ENCODE measurements at places on chromosomes 11 and 22.

- DNase-seq, result no peak
These were observed 138.1 kb downstream of the SHANK2 start for GRCh38 chr11:71114124-71114851.

DNA sequence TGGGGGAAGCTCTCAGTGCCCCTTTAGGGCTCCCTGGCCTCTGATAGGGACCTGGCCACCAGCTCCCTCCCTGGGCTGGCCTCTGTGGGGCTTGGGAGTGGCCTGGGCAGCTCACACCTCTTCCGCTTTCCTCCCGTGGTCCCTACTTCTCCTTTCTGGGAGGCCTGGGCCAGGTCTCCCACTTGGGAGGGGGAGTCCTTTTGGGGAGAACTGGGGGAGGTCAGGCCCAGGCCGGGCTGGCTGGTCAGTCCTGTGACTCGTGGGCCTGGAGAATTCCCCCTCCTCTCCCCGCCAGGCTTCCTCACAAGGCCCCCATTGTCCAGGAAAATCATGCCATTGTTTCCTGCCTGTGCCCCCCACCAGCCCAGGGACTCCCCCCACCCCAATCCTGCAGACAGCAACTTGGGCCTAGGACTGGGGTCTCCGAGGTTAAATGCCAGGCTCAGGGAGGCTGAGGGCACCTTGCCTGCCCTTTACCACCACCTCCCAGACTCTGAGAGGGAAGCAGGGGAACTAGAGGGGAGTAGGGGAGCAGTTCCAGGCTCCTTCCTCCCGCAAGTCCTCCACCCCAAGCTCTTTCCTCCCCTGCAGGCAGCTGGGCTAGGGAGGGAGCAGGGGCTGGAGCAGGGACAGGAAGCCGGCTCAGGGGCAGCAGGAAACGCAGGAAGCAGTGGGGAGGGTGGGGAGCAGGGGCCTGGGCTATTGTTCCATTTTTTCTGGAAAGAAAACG is 2.8 kb downstream of the MAP3K11 start:
- DNase-seq, result no peak

DNA sequence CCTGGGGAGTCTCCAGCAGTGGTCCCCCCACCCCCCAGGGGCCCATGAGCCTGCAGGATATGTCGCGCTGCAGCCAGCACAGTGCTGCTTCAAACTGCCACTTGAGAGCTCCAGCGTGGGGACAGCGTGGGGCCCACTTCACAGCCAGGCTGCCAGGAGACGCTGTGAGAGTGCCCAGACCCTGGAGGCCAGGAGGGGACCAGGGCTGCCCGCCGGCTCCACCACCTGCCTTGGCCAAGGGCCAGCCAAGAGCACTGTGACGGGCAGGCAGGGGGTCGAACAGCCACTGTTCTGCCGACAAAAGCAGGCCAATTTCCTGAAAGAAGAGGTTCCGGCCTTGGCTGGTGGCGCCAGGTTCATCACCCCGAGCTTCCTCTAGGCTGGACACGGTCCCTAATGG is 60.2 kb downstream of the FLRT1 start:
- DNase-seq, result no peak

GRCh38 chr22:46415776-46416519 is 80.4 kb downstream of the TRMU start:
- DNase-seq, result no peak

GRCh38 chr22:23818541-23818940 is 20.3 kb downstream of the DERL3 start:
- DNase-seq, result no peak

GRCh38 chr11:107707807-107708206 is 4.0 kb downstream of the SLN start:
- DNase-seq, result no peak

- no peak for DNase-seq
These were observed 628.4 kb downstream of the BRD1 start for GRCh38 chr22:49199224-49199623.

GRCh38 chr11:114192841-114193389 is 103.3 kb upstream of the NNMT start:
- no peak for DNase-seq

GRCh38 chr11:119236490-119236889 is 30.4 kb downstream of the CBL start:
- DNase-seq, result no peak

DNA sequence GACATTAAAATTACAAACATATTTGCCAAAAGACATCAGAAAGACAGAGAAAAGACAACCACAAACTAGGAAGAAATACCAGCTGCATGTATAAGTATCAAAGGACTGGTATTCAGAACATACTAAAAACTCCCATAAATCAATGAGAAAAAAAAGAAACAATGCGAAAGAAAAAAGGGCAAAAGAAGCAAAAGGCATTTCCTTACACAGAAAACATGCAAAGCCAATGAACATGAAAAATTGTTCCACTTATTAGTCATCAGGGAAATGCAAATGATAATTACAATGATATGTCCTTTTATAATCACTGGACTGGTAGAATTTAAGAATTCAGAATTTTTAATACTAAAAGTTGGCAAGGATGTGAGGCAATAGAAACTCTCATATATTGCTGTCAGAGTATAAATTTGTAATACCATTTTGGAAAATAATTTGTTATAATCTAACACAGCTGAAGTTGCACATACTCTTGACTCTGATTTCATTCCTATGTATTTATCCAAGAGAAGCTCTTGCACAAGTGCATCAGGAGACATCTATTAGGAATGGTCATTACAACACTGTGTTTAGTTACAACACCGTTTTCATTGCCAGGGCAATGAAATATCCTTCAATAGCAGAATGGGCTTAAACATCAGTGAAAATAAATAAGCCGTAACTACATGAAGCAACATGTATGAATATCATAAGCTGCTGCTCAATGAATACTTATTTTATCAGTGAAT is 279.7 kb downstream of the SWAP70 start:
- DNase-seq, result no peak

- no peak for DNase-seq
These were observed 895 bp downstream of the TEAD1 start for GRCh38 chr11:12674936-12675696.

DNA sequence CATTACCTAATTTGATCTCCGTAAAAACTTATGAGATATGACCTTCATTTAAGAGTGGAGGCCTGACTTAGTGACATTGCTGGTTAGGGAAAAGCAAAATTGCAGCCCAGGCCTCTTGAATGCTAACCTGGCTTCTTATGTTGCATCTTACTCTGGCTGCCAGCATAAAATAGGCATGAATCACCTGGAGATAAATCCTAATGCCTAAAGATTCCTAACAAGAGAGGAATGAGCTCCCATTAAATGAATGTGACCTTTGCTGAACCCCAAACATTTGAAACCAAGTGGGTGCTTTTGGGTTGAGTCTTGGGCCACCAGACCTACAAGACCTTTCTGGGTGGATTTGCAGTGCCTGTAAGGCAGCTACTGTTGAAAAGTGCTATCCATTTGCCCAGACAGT is 1145.6 kb upstream of the TENM4 start:
- no peak for DNase-seq

GRCh38 chr22:37378642-37379058 is 48.6 kb downstream of the ELFN2 start:
- DNase-seq, result no peak

DNA sequence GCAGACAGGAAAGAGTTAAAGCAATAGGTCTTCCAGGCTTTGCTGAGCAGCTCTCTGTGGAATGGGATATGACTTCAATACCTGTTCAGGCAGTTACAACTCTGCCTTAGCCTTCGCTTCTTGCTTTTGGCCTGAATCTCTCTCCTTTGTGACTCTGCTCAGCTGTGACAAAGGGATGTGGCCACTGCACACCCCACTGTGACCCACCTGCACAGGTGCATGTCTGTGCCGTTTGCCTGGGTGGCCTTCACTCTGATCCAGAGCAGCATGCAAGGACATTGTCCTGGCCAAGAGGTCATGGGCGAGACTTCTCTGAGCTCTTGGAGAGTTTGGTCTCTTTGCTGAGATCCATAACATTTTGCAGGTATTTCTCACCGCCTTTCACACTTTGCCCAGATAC is 891.3 kb downstream of the BRD1 start:
- no peak for DNase-seq

GRCh38 chr22:43563571-43563970 is 151.8 kb downstream of the MPPED1 start:
- no peak for DNase-seq

DNA sequence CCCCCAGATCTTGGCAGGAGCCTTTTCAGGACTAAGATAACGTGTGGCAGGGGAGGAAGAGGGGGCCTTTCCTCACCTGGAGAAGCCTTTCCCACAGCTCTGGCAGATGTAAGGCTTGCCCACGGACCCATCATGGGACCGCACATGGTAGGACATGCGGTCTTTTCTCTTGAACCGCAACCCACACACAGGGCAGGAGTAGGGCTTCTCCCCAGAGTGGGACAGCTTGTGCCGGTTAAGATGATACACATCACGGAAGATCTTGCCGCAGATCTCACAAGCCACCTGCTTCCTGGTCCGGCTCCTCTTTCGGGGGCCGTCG is 1.9 kb downstream of the PATZ1 start:
- DNase-seq, result peak; percentile 43

DNA sequence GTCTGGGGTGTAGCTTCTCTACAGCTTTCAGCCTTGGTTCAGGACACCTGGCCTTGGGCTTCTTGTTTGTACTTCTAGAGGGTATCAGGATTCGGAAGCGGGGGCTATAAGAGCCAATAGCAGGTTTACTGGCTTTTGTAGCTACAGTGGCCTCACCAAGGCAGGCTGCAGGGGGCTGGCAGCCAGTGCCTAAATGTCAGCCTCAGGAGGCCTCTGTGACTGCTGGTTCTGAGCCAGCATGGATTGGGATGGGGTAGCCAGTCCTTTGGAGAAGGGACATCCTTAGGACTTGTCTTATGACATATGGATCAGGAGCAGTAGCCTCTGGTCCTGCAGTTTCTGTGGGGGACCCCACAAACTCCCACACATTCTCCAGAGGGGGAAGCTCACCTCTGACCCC is 29.9 kb downstream of the EIF3F start:
- DNase-seq, result no peak

DNA sequence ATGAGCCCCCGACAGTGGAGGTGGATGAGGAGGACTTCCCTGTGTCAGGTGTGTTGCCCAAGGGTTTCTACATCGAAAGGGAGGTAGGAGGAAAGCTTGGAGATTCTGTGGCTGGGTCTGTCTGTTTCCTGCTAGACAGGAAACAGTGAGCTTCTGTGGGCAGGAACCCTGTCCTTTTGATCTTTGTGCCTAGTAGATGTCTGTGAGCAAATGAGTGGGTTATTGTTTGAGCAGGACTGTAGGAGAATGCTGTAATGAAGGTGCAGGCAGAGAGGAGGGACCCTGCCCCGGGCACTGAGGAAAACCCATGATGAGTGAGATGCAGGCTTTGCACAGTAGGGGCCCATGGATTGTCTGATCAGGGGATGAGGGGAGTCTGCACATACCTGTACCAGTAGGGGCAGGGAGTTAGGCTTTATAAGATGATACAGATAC is 14.0 kb downstream of the USP35 start:
- DNase-seq, result peak; percentile 73

DNA sequence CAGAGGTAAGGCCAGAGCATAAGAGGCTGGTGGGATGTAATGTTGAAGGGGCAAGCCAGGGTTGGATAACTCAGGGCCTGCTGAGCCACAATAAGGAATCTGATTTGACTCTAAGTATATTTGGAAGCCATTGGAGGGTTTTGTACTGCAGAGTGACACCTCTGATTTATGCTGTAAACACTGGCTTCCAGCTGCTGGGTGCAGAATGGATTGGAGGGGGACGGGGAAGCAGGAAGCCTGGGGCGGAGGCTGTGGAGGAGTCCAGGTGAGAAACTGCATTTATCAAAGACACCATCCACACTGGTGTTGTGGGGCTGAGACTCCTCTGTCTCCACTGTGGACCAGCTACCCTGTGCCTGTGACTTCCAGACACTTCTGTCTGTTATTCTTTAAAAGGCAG is 26.8 kb downstream of the MIAT start:
- DNase-seq, result no peak

GRCh38 chr11:64865286-64866172 is 12.9 kb downstream of the EHD1 start:
- DNase-seq, result peak; percentile 84

GRCh38 chr22:35344956-35345690 is 35.8 kb upstream of the HMOX1 start:
- no peak for DNase-seq

DNA sequence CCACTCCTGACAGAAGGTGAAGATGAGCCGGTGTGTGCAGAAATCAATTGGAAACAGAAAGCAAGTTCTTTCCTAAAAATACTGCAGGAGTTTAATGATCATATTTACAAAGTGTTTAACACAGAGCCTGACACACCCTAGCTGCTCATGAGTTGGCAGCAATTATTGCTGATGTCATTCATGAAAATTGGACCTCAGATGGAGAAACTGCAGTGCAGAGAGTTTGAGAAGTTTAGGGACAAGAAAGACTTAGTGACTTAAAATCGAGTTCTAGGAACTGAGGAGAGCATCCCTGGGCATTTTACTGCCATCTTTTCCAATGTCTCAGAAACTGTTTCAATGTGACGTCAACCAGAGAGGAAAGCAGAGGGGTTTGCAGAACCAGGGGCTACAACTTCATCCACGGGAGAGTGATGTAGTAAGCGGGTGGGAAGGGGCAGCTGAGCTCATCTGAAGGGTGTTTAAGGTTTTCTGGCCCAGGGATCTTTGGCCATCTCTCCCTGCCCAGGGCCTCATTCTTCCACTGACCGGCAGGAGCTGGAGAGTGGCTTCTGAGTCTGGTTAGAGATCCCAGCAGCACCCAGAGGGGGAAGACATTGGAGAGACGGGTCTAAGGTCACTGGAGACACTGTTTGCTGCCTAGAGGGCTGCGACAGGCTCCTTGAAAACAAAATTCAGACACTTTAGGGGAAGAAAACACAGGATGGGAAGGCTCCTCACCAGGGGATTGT is 21.1 kb upstream of the IGLL5 start:
- DNase-seq, result no peak

DNA sequence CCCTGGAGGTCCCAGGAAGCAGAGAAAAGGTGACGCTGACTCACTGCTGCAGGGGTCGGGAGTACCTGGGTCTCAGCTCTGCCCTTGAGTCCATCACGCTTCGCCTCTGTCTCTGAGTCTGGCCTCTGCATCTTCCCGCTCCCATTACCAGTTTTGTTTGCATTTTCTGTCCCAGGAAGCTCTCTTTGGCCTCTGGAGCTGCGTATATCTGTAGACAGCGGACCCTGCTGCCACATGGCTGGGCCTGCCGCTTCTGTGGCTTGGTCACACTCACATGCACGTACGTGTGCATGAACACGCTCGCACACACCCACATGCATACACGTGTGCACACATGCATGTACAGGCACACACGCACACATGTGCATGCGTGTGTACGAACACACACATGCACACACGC is 20.8 kb upstream of the APOBEC3A start:
- DNase-seq, result no peak

GRCh38 chr11:59615120-59615636 is 396 bp downstream of the OSBP start:
- peak; percentile 62 for DNase-seq

GRCh38 chr22:44438481-44439131 is 59.4 kb downstream of the RTL6 start:
- DNase-seq, result no peak

- DNase-seq, result peak; percentile 42
These were observed 8.8 kb upstream of the CUL5 start for GRCh38 chr11:107999759-108000455.

- no peak for DNase-seq
These were observed 46.6 kb downstream of the CELF1 start for GRCh38 chr11:47506373-47506772.
